Stimulated activated naive CD8-positive, alpha-beta T cell treated with anti-CD3 and anti-CD28 coated beads, Interleukin-15, Interleukin-2, amounts not matched to agents 100 U/mL and 50 U/mL, for 24 hours (primary cell): ENCODE measurements at places on chromosomes 7 and 10.
A peak's percentile ranks its signal among the peaks of the same experiment; 100 is the strongest.

GRCh38 chr7:44063547-44063893 lies 1.8 kb downstream of the PGAM2 start:
- no peak for DNase-seq

DNA sequence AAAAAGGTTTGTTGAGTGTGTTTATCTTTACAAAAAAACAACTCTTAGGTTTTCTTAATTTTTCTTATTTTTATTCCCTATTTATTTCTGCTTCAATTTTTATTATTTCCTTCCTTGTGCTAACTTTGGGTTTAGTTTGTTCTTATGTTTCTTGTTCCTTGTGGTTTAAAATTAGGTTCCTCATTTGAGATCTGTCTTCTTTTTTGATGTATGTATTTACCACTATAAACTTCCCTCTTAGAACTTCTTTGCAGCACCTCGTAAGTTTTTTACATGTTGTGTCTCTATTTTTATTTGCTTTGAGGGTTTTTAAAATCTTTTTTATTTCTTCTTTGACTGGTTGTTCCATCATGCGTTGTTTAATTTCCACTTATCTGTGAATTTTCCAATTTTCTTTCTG lies 1217.1 kb upstream of the CELF2 start:
- no peak for DNase-seq

GRCh38 chr10:21517134-21518031 lies 8.1 kb downstream of the SKIDA1 start:
- peak; percentile 42 for DNase-seq

- DNase-seq: no peak
Measured at GRCh38 chr10:95567903-95568630, 6.9 kb upstream of the SORBS1 start.

- no peak for DNase-seq
Measured at GRCh38 chr7:99825873-99826272, 1.9 kb upstream of the CYP3A43 start.

DNA sequence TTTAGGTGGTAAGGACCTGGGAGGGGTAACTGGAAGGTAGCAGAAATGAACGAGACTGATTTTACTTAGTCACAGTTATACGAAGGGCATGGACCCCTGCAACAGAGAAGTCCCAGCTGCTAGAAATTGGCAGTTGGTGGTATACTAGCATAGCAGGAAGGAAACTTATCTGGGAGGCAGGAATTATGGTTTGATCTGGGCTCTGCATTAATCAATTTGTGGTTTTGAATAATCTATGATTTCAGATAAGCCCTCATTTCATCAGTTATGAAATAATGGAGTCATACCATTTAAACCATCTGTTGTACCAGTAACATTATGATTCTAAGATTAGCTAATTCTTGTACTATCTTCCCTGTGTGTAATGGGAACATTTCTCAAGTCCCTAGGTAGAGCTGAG lies 54.0 kb upstream of the TMEM229A start:
- DNase-seq: no peak

- no peak for DNase-seq
Measured at GRCh38 chr10:100904917-100905316, 7.8 kb upstream of the SLF2 start.

DNA sequence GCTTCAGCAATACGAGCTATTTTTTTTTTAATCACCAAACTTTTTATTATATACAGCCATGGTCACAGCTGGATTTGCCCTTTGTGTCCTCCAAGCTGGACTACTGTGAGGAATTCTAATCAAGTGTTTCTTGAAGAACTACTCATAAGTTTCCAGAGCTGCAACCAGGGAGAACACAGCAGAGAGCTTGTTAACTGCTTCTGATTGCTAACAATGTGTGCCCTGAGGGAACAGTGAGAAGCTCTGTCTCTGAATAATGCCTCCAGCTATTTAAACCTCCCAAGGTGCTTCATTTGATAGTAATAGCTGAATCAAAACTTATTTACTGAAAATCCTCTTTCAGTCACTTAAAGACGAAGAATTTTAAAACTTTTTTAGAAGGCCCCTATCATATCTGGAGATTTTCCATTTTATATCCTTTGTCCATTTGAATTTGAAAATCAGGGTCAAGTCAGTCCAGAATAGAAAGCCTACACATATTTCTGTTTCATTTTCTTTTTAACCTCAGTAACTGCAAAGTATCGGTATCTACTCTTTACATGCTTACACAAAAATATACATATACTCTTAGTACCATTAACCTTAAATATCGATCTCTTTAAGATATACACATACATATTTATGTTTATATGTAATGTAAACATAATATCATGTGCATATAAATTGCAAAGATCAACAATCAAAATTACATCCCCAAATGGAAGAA lies 1024.2 kb downstream of the GRM8 start:
- DNase-seq: no peak

- no peak for DNase-seq
Measured at GRCh38 chr7:17552952-17553351, 254.5 kb downstream of the AHR start.

- DNase-seq: no peak
Measured at GRCh38 chr10:77964811-77965210, 38.3 kb upstream of the DLG5 start.

- no peak for DNase-seq
Measured at GRCh38 chr7:141158561-141158960, 84.7 kb downstream of the TMEM178B start.

- DNase-seq: no peak
Measured at GRCh38 chr7:55212838-55213237, 152.3 kb upstream of the LANCL2 start.

DNA sequence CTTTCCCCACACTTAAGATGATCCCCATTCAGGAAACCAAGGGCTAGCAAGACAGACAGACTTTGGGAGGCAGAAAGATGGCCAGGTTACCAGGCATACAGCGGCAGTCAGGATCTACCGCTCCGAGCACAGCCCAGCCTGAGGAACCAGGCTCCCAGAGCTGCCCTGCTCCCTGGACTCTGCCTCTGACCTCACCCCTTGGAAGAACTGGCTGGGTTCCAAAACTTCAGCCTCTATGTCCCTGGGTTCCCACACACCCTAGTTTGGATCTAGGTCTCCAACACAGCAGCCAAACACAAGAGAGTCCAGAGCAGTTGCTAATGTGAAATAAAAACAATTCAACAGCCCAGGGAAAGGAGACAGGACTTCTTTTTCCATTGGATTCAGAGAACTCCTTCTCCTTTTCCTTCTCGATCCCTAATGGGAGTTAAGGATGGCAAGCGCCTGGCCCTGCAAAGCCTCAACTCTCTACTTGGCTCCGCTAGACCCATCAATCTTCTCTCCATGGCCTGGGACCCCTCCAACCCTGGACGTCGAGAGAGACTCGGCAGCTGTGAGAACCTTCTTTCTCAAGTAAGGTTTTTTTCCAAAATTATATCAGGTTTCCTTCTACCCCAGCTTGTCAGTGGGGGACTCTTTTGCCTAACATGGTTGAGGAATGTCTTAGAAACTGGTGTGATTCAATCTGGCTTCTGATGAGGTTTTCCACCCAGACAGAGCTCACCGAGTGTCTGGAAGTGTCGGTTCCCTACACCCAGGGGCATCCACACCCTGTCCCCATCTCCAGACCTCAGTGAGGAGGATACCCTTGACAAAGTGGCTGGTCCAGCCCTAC lies 219.6 kb downstream of the KCNMA1 start:
- DNase-seq: no peak

- DNase-seq: peak; percentile 82
Measured at GRCh38 chr10:5551531-5552375, 27.0 kb downstream of the CALML3 start.

GRCh38 chr7:14389181-14389591 lies 399.7 kb upstream of the ETV1 start:
- DNase-seq: no peak

- DNase-seq: no peak
Measured at GRCh38 chr10:71840177-71840957, 10.7 kb downstream of the PSAP start.

DNA sequence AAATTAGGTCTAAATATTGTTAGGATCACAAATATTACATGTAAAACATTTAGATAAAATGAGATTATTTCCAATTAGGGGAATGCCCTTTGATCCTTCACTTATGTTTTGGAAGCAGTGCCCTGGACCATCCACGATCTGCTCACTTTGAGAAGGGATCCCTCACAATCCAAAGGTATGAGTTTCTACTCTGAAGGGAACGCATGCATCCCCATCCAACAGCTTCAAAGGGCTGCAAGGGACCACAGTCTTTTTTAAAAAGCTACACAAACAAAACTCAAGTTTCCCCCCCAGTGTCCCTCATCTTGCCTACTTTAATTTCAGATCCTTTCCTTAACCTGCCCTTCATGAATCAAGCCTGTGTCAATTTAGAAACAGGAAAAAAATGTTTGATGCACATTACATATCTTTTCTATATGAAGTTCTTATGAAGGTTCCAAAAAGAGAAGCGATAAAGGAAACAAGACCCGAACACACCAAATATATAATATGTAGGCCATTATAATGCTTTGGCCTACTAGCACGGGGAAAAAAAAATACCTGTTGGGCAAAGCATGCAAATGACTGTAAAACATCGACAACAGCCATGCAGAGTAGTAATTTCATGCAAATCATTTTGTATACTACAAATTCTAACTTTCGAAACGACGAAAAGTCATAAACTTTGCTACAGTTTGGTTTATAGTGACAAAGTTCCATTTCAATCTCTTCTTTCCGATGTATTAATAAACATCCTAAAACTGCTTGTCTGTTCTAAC lies 2.0 kb downstream of the EIF3A start:
- no peak for DNase-seq
